Foreskin keratinocyte (primary cell): ENCODE measurements at places on chromosomes 11 and 22. TPM values are rescaled to one million over a fixed set of nuclear protein-coding genes. Genes with fewer than 3 reads are reported as not detected.

The OR52N4 gene
- total RNA-seq = not detected in 2 replicates

DNA sequence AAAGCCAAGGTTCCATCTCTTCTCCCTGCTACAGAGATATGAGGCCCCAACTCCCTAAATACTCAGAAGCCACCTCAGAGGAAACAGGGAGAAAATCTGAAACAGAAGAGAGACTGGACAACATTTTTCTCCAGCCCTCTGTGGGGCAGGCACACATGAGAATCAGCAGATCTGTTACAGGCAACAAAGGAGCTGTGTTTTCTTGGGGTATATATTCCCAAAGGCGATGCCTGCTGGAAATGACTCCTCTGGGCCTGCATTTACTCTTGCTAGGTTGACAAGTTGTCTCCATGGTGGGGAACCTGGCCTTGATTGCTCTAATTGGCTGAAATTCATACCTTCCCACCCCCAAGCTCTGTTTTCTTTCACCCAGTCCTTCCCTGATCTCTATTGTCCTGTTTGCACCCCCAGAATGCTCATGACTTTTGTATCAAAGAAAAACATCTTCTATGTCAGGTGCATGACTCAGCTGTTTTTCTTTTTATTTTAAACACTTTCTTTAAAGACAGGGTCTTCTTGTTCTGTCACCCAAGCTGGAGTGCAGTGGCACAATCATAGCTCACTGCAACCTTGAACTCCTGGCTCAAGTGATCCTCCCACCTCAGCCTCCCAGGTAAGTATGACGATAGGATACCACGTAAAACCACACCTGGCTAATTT, 23.5 kb upstream of the P2RY6 start:
- DNase-seq = no peak

The OVOL1 gene
- 0.42 and 0.65 TPM in 2 replicates for total RNA-seq

- no peak for DNase-seq
Observed at GRCh38 chr22:44633647-44634046, 68.4 kb upstream of the PRR5 start.
